Epithelial cell of proximal tubule (primary cell): ENCODE measurements at places on chromosomes 7 and 10. TPM values are rescaled to one million over a fixed set of nuclear protein-coding genes. Genes with fewer than 3 reads are reported as not detected.

The EPDR1 gene
- total RNA-seq, result 33.6 and 39.3 TPM in 2 replicates

The ITGA8 gene
- total RNA-seq, result 0.06 TPM in 1 of 2 replicates, not detected in the other

The CHN2 gene
- total RNA-seq, result 0.35 and 5.1 TPM in 2 replicates

DNA sequence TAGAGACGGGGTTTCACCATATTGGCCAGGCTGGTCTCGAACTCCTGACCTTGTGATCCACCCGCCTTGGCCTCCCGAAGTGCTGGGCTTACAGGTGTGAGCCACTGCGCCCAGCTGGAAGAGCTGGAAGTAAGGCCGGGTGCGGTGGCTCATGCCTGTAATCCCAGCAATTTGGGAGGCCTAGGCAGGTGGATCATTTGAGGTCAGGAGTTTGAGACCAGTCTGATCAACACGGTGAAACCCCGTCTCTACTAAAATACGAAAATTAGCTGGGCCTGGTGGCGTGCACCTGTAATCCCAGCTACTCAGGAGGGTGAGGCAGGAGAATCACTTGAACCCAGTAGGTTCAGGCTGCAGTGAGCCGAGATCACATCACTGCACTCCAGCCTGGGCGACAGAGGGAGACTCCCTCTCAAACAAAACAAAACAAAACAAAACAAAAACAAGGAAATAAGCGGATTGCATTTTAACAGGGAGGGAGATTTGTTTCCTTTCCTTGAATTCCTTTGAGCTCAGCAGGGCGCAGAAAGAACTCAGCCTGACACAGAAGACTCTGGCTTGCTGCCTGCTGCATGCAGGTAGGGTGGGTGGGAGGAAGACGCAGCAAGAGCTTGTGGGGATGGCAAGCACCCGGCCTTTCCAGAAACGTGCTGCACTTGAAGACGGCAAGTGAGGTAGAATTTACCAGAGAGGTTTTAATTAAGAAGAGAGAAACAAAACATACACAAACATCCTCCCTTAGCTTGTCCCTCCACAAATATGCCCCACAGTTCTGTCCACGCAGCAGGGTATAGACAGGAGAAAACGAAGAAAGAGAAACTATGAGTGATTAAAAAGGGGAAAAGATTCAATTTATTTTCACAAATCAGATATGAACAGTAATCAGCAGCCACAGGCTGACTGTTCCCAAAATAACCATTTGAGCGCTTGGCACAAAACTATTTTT, 148.0 kb downstream of the RNF216 start:
- DNase-seq, result no peak

The PTN gene
- 16.8 and 21.5 TPM in 2 replicates for total RNA-seq

The EPHA1 gene
- total RNA-seq, result 4.5 and 14.4 TPM in 2 replicates

The SLC29A4 gene
- 2.3 and 8.2 TPM in 2 replicates for total RNA-seq

- no peak for DNase-seq
Observed at GRCh38 chr10:49327036-49327813, 28.3 kb downstream of the C10orf71 start.

DNA sequence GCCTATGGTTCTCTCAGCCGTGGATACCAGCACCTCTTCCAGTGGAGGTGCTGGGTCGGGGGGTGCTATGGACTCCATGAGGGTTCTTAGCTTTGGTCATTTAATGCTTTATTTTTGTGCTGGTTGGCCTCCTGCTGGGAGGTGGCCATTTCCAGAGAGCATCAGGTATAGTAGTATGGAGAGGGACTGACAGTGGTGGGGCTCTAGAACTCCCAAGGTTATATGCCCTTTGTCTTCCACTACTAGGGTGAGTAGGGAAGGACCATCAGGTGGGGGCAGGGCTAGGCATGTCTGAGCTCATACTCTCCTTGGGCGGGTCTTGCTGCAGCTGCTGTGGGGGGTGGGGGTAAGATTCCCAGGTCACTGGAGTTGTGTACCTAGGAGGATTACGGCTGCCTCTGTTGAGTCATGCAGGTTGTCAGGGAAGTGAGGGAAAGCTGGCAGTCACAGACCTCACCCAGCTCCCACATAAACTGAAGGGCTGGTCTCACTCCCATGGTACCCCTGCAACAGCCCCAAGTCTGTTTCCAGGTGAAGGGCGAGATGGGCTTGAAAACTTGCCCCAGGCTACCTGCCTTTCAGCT, 763.2 kb upstream of the LRRTM3 start:
- no peak for DNase-seq

The OR2A5 gene
- total RNA-seq, result not detected in 2 replicates

The ADARB2 gene
- under 0.01 and 0.63 TPM in 2 replicates for total RNA-seq

GRCh38 chr10:116253716-116254115, 19.3 kb downstream of the GFRA1 start:
- DNase-seq, result no peak

DNA sequence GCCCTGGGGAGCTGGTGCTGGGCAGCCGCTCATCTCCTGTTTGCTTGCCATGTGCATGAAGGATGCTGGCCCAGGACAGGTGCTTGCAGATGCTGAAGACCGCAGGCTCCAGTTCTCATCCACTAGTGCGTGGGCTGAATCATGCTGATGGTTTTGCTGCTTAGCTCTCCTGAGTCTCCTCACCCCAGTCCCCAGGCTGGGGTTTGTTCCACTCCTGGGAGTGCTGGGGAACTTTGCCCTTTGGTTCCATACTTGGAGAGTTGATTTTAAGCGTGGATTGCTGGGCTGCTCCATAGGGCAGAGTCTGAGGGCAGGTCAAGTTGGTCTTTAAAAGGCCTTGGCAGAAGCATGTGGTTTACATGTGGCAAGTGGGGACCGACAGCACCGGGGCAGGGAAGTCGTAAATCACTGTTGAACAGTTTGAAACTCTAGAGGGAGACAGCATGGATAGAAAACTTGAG, 9.1 kb downstream of the DYNC2I1 start:
- no peak for DNase-seq

The ELOVL3 gene
- total RNA-seq, result 0.06 and 0.07 TPM in 2 replicates

DNA sequence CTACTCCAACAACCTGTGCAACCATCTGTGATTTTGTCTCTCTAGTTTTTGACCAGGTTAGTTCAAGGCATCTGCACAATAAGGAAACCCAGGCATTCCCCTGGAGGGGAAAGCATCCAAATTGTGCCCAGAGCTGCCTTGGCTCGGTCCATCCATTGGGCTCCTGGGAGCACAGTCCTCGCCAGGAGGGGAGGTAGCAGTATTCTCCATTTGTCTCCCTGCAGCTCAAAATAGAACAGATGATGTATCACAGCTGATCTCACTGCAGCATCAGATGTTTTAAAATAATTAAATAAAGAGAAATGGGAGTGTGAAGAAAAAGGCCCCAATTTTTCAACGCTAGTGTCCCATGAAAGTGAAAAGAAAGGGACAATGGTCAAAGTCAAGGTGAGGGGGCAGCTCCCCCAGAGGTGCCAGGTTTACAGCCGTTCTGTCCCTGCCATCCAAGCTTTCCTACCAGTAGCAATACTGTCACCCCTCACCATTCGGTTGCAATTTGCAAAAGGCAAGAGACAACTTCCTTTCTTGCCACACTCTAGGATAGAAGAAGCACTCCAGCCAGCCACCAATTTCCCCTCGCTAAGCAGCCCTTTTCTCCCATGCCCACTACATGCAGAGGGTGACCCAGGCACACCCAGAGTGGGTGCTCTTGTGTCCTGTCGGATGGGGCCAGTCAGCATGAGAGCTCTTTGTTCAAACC, 43.7 kb downstream of the KCNMA1 start:
- DNase-seq, result no peak

The C10orf95 gene
- total RNA-seq, result 2.2 and 10.3 TPM in 2 replicates

GRCh38 chr7:81197266-81197665, 278.4 kb upstream of the SEMA3C start:
- no peak for DNase-seq

The MSMB gene
- total RNA-seq, result not detected in 2 replicates

DNA sequence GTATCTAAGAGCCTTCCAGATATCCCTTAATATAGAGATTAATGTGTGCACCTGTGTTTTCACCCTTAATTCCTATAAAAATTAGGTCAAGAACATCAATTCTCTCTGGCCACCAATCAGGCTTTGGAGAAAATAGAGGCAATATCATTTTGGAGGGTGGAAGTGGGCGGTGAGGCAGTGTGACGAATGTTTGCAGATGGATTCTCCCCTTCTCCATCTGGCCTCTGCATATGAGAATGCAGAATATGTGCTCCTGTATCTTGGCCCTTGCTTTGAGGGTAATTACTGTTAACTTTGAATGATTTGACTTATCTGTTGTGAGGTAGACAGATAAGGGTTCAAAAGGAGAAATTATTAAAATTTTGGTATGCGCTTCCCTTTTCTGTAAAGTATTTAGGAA, 304.0 kb upstream of the NPSR1 start:
- no peak for DNase-seq

The OR2A42 gene
- total RNA-seq, result not detected in 2 replicates
